ENCODE measurements at places on chromosomes 1 and 21. TPM values are rescaled to one million over a fixed set of nuclear protein-coding genes. Genes with fewer than 3 reads are reported as not detected.

The AADACL3 gene
- total RNA-seq: not detected

The ID3 gene
- 698 TPM for total RNA-seq

The COL9A2 gene
- 3.4 TPM for total RNA-seq

The CASZ1 gene
- total RNA-seq: 87.3 TPM

The DIRAS3 gene
- total RNA-seq: 3.4 TPM

The ARMH1 gene
- 5.7 TPM for total RNA-seq

The TMEM82 gene
- 0.51 TPM for total RNA-seq

The LIN28A gene
- 7.2 TPM for total RNA-seq

The PCP4 gene
- not detected for total RNA-seq

The FCRL6 gene
- total RNA-seq: not detected

DNA sequence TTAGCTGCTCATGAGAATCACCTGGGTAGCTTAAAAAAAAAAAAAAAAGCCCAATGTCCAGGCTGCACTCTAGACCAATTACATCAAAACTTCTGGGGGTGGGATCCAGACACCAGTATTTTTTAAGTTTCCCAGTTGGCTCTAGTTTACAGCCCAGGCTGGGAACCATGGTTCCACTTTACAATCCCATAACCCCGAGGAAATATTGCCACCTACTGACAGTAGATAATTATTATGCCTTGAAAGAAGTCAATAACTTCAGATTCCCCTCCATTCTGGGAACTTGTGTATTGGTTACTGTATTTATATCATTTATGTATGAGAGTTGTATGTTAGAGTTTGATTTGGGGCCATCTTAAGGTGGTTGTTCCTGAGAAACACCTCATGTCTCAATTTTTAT lies 100.2 kb downstream of the SPATA46 start:
- peak; percentile 68 for DNase-seq

- DNase-seq: no peak
Measured at GRCh38 chr21:42845296-42845965, 33.9 kb downstream of the WDR4 start.

DNA sequence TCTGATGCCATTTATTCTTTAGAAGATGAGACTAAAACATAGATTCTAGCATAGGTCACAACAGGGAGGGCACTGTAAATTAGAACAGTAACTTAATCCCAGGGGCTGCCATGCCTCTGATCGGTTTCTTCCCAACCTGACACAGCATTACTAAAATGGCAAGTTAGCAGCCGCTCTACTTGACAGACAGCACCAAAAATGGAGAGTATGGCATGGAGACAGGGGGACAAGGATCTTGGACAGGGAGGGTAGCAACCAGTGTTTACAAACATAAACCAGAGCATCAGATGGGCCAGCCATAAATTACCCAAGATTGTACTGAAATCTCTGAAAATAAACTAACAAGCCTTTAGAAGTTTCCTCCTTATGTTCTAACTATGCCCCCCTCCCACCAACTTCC lies 5.9 kb downstream of the DUSP10 start:
- no peak for DNase-seq

- DNase-seq: no peak
Measured at GRCh38 chr1:155177918-155178281, 4.3 kb downstream of the TRIM46 start.

- no peak for DNase-seq
Measured at GRCh38 chr1:214312530-214313051, 31.6 kb downstream of the SMYD2 start.

DNA sequence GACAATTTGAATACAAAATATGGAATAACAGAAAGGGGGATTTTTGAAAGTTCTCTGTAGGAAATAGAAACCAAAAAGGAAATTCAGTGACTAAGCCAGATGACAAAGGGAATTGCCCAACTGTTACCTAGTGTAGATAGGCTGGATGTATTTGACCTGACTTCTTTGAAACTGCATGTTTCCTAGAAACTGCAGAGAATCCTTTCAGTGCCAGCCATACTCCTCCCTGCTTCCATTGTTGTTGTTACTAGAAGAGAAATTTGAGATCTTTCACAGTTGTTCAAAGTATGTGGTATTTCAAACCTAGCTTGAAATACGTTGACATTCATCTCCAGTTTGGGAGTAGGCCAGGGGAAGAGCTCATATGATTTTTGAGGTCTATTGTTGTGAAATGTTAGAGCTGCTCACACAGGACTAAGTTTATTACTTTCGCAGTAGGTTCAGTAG lies 1.8 kb upstream of the GBP5 start:
- DNase-seq: peak; percentile 93

GRCh38 chr1:88801575-88802208 lies 89.7 kb downstream of the GTF2B start:
- DNase-seq: no peak

GRCh38 chr1:222634180-222635013 lies 16.5 kb downstream of the MIA3 start:
- DNase-seq: peak; percentile 93

DNA sequence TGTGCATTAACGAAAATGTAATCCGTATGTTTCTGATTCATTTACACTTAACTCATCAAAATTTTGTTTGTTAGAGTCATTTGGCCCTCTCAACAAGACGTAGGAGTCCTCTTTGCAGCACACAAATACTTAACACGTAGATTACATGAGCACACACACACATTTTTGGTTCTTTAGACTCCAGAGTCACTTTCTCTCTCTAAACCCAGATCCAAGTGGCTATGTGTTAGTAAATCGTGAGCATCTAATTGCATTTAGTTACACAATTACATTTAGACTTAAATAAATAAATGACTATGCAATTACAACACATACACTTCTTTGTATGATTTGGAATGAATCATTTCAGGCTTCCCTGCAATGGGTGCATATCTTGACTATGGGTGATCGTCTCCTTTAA lies 109.0 kb upstream of the GREM2 start:
- no peak for DNase-seq

- DNase-seq: no peak
Measured at GRCh38 chr1:10242811-10243210, 32.4 kb downstream of the KIF1B start.

DNA sequence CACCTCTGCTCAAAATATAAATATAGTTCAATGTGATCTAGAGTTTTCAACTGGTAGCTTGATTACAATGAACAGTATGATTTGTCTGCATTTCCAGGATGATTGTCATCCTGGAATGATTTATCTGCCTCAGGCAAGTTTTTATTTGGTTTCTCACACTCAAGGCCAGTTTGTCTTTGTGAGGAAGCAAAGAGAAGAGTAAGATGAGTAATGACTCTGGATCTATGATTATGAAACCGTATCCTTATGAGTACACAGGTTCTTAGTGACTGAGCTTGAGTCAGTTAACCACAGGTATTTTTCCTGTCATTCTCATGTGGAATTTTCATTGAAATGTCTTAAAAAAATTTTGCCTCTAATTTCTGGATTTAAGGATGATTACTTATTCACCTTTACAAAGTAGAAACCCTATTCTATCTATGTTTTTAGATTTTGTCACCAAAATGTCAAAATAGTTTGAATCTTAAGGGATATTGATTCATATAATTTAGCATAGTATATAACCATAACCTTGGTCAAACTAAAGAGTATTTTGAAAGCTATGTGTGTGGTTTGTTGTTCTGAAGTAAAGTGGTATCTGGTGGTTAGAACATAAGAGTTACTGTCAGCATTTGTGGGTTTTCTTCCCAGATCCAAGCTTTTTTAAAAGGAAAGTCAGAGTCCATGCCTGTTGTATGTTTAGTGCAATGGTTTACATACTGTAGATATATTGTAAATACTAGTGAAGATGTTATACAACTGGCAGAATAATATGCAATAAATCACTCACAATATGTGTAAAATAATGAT lies 145.0 kb downstream of the RASAL2 start:
- peak; percentile 95 for DNase-seq

DNA sequence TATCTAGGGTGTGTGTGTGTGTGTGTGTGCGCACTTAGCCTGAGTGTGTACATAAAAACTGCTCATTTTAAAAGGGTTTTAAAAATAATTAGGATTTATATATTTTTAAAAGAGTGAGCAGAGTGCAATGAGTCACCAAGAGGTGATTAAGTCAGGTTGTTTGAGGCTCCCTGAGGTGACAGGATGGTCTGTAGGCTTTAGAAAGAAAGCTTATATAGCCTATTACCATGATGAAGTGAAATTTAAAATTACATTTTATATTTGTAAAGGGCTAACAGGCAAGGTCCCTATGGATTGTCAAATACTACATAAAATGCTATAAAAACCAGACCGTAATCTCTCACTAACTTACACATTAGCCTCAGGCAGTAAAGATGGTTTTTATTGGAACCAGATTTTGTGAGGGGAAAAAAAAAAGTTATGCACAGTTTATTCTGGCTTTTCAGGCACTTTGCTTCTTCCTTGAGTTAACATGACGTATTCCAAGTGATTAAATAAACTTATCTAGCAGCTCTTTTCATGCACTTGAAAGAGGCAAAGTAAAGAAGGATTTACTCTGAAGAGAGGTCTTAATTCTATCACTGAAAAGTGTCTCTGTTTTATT lies 711.7 kb upstream of the PTBP2 start:
- DNase-seq: no peak

- DNase-seq: no peak
Measured at GRCh38 chr1:207131163-207131562, 27.1 kb downstream of the C4BPA start.

GRCh38 chr1:151056149-151056548 lies 3.3 kb downstream of the CDC42SE1 start:
- no peak for DNase-seq

DNA sequence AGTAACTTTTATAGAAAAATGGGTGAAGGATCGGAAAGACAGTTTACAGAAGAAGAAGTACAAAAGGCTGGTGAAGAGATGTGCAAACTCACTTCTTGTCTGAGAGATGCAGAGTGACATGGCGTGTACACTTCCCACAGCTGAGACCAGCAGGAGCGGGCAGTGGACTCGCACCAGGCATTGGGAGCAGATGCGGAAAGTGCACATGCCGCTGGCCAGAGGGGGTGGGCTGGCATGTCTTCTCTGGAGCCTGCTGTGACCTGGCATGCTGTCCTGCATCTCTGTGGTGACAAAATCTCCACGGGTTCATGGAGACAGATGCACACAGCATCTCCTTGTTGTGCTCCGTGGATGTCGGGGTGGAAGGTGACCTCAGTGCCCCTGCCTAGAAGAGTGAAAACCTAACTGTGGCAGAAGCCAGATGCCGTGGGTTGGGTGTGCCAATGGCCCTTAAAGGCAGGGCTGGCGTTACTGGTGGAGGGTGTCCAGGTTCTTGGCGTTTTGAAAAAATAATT lies 128.6 kb upstream of the COL6A1 start:
- no peak for DNase-seq

DNA sequence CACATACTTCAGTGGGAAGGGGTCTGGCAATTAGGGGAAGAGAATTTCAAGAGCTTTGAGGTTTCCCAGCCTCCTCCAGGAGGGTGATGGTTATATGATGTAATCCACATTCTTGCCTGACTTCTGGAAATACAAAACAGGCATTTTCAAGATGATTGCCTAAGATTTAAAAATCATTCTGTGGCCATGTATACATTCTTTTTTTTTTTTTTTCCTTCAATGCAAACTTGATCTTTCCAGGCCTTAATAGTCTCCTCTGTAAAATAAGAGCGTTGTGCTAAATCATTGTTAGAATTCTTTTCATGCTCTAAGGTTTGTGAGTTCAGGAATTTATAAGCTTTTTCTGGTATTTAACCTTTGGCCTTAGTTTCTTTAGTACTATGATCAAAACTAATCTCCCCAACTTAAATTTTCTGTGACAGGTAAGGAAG lies 192.3 kb upstream of the HMCN1 start:
- peak; percentile 70 for DNase-seq

GRCh38 chr1:230306169-230306568 lies 120.0 kb downstream of the PGBD5 start:
- no peak for DNase-seq

GRCh38 chr1:46549697-46550681 lies 1.5 kb downstream of the KNCN start:
- DNase-seq: peak; percentile 67

DNA sequence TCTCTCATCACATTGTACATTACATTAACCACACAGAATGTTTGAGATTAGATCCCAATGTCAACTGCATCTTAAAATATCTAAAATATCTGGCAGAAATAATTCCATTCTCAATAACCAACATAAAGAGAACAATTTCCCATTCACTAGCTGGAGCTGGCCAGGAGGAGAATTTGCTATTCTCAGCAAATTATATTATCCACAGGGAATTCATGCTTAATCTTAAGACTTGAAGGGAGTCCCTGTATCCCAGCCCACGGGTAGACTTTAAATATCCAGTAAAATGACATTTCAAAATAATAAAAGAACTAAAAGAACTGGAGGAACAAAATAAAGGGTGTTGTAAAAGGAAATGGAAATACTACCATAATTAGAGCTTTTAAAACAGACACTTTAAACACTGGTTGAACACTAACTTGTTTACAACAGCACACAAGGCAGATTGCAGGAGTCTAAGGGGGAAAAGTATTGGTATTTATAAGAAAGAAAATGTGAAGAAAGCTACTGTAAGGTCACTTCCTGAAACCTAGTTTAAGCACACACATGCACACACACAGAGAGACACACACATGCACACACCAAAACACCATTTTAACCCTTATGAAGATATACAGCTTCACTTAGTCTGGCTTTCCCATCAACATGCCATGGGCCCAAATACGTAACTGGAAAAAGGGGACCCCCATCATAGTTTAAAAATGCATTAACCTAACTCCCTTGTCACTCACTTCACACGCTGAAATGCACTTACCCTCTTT lies 107.0 kb downstream of the PTPN14 start:
- no peak for DNase-seq

DNA sequence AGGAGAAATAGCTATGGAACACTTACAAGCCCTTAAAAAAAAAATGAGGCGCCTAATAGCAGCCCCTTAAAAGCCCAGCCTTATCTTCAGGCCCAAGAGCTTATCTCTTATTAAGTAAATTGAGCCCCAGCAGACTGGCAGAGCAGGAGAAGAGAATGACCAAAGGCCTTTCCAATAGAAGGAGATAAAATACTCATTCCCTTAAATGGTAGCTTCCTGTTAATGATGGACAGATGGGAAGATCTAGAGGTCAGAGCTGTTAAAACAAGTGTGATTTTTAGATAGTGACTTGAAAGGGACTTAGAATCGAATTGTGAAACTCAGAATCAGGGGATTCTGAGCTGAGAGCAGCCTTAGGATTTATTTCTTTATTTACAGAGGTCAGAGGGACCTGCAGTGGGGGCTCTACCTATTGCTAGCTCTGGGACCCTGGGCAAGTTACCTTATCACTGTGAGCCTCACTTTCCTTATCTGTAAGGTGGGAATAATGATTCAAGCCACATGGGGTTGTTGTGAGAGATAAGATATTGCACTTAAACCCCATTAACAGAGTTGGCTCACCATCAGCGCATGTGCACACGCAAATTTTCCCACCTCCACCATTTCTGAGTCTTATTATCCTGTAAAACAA lies 101.3 kb upstream of the C8B start:
- no peak for DNase-seq

- no peak for DNase-seq
Measured at GRCh38 chr1:6272452-6272851, 11.6 kb upstream of the GPR153 start.

GRCh38 chr1:93542398-93542797 lies 94.5 kb downstream of the FNBP1L start:
- DNase-seq: no peak
